ENCODE measurements at places on chromosomes 2 and 18.

- DNase-seq = no peak
Measured at GRCh38 chr2:21656330-21657075, 532.7 kb downstream of the TDRD15 start.

GRCh38 chr2:102024410-102024809 lies 32.6 kb downstream of the IL1R2 start:
- DNase-seq = no peak

GRCh38 chr2:74577448-74577847 lies 22.9 kb downstream of the DOK1 start:
- peak; percentile 55 for DNase-seq

DNA sequence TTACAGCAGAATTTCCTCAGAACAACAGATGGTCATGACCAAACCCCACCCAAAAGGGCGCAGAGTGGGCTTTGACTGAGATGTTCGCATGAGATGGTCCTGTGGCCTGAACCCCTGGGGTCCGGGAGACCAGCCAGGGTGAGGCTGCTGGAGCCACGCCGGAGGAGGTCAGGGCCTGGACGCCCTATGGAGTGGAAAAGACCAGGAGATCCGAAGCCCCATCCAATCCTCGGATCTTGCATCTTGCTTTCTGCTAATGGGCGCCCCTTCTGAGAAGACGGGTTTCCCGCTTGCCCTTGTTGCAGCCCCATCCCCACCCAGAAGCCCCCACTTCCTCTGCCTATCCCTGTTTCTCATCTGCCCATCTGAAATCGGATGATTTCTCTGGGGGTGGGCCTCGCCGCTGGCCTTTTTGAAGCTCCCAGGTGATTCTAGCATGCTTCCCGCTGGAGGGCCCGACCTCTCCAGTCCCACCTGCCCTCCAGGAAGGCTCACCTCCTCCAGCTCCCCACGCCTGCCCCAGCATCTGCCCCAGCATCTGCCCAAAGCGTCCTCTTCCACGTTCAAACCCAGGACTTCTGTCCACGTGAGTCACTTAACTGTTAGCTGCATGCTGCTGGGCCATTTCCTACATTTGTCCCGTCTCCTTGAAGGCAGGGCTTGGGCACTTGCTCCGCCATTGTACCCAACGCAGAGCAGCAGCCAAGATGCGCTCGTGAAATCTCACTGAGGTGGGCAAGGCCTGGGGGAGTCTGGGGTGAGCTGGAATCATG lies 4.3 kb upstream of the CNDP1 start:
- DNase-seq = no peak

- DNase-seq = no peak
Measured at GRCh38 chr2:222167762-222168161, 131.0 kb downstream of the PAX3 start.

- no peak for DNase-seq
Measured at GRCh38 chr2:162731917-162732804, 106.4 kb downstream of the KCNH7 start.

DNA sequence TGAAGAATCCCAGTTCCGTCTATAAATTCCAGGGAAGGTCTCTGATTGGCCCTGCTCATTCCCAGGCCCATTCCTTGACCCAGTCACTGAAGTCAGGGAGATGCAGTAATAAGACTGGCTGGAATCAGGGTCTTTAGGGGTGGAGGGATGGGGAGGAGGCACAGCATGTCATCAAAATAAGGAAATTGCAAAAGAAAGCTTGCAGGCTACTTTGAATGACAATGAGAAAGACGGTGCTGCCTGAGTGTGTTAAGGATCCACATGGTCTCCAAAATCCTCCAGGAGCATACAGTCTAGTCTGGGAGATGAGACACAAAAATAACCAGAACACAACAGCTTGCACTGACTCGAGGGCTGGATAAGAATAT lies 2.0 kb upstream of the DES start:
- no peak for DNase-seq

DNA sequence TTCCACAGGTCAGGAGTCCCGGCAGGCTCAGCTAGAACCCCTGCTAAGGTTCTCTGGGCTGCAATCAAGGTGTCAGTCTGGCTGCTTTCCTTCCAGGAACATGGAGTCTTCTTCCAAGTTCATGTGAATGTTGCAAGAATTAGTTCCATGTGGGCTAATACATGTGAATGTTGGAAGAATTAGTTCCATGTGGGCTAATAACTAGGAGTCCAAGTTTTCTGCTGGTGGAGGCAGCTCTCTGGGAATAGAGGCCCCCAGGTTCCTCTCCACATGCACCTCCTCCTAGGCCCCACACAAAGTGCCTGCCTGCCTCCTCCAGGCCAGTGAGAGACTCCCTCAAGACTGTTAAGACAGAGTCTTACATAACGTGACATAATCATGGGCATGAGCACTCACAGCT lies 140.8 kb upstream of the SLC35G4 start:
- no peak for DNase-seq

DNA sequence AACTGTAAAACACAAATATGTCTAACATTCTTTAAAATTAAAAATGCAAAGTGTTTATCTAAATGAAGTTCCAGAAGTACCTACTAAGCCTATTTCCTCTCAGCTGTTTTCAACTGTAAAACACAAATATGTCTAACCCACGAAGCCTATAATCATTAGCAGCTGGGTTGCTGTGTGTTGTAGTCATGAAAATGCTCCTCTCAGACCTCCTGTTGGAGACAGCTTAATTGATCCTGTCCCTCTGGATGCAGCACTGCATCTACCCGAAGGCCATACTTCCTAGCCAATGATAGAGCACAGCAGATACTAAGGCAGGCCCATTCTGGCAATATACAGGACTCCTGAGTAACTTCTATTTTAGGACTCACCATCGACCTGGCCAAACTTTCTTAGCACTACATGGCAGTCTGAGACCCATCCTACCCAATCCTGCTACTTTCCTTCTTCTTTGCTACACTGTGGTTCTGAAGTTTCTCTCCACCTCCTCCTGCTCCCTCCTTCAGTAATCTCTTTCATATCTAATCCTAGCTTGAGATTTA lies 92.5 kb upstream of the RBBP8 start:
- no peak for DNase-seq

GRCh38 chr18:57475408-57475807 lies 40.2 kb downstream of the ONECUT2 start:
- DNase-seq = no peak

DNA sequence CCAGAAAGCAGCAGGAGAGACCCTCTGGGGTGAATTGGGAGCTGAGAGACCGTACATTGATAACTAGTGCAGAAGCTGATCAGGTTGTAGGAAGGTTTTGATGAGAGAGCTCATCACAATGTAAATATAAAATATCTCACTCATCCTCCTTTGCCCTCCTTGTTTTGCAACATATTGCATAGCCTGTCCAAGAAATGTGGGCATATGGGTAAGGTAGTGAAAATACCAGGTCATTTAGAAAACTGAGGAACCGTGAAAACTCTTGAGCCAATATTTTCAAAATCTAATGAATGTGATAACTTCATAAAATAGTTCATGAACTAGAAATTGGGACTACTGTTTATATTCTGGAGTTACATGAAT lies 31.4 kb downstream of the C18orf54 start:
- DNase-seq = no peak

DNA sequence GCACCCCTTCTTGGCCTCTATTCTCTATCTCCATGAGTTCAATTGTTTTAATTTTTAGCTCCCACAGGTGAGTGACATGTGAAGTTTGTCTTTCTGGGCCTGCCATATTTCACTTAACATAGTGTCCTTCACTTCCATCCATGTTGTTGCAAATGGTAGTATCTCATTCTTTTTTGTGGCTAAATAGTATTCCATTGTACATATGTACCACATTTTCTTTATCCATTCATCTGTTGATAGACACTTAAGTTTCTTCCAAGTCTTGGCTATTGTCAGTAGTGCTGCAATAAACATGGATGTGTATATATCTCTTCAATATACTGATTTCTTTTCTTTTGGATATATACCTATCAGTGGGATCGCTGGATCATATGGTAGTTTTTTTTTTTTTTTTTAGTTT lies 9.0 kb downstream of the STRADB start:
- no peak for DNase-seq

DNA sequence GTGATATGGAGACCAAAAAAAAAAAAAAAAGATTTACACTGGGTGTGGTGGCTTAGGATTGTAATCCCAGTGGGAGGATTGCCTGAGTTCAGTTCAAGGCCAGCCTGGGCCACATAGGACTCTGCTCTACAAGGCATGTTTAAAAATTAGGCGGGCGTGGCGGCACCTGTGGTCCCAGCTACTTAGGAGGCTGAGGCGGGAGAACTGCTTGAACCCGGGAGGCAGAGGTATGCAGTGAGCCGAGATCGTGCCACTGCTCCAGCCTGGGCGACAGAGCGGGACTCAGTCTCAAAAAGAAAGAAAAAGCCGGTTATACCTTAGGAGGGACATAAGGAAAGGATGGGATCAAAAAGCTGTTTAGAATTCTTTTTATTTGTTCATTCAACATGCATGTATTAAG lies 707 bp upstream of the SPDYA start:
- no peak for DNase-seq
